ENCODE measurements at places on chromosomes 7 and 10.
A peak's percentile ranks its signal among the peaks of the same experiment; 100 is the strongest.

- DNase-seq: no peak
These were observed 50.7 kb upstream of the AMPH start for GRCh38 chr7:38681882-38682281.

DNA sequence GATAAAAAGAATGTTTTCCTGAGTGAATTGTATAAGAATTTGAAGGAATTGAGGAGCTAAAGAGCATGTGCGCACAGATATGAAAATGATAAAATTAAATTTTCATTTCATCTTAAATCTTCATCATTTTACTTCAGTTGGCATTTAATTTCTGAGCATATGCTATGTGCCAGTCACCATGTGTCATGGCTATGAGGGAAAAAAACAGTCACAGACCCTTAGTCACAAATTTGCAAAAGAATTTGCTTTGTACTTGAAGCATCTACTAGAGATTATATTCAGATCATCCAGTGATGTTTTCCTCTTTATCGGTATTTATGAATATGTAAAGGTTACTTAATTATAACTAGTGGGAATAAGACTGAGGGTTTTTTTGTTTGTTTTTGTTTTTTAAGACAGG is 29.8 kb downstream of the VCL start:
- no peak for DNase-seq

- DNase-seq: no peak
These were observed 57.0 kb upstream of the EFCAB10 start for GRCh38 chr7:105638334-105638733.

GRCh38 chr7:51021906-51022570 is 239.3 kb upstream of the GRB10 start:
- no peak for DNase-seq

DNA sequence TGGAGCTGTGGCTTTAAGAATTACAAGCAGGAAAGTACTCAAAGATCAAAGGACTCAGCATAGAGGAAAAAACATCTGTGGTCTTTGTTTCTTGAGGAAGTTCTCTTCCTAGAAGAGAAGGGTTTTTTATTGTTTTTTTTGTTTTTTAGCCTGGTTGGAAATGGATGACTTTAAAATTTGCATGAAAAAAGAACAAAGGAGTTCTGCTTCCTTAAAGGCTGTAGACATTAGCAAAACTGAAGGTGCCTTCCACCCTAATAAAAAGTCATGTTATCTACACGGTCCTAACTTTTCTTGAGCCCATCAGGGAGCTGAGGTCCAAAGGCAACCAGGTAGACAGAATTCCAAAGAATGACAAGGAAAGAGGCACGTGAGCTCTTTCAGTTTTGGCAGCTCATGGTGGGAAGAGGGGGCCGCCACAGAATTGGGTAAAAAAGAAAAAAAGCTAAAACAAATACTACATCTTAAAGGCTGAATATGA is 356.6 kb downstream of the SH2D4B start:
- no peak for DNase-seq

DNA sequence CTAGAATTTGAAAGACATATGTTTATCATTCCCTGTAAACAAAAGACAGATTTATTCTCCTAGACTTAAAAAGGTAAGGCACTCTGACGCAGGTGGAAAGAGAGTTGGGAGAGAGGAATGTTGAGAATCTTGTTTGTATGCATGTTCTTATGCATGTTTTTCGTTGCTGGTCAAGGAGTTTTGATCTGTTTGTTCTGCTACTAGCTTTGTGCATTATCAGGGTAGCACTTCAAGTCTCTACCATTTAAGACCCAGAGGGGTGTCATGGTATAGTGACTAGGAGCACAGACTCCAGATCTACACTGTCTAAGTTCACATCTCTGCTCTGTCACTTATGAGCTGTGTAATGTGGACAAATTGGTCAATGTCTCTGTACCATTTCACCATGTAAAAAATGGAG is 200.2 kb upstream of the FZD1 start:
- no peak for DNase-seq

GRCh38 chr10:100025576-100025975 is 15.8 kb upstream of the DNMBP start:
- DNase-seq: no peak

DNA sequence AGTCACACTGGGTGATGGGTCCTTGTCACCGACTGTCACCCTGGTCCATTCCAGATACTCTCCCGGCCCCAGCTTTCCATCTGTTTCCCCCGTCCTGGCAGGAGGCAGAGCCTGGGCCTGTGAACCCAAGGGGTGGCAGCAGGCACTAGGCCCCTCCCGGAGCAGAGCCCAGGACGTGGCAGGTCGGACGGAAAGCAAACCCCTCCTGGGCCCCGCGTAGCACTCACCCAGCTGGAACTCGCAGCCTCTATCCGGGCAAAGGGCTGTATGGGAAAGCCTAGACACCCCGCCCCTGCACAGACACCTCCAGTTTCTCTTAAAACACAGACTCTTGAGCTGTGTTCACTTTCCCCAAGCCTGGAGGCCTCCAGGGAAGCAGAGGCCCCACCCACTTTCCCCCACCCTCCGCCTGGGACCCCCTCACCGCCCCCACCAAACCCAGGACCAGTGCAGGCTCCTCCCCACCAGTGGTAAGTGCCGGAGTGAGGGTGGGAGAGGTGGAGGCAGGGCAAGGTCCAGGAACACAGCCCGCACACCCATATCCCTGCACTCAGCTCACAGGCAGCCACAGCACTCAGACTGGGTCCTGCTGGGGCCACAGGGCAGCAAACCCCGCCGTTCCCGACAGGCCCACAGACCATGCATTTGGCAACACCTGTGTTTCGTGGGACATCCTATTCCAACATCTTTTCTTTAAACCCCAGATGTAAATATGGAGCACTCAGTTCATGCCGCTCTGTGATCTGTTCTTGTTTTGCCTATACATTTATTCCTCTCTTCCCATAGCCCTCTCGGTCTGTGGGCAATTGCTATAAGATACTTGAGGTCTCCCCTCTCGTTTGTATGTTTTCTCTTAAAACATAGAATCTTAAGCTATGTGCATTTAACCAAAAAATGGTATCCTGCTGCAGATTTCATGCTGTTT is 98.2 kb upstream of the PDGFA start:
- no peak for DNase-seq

DNA sequence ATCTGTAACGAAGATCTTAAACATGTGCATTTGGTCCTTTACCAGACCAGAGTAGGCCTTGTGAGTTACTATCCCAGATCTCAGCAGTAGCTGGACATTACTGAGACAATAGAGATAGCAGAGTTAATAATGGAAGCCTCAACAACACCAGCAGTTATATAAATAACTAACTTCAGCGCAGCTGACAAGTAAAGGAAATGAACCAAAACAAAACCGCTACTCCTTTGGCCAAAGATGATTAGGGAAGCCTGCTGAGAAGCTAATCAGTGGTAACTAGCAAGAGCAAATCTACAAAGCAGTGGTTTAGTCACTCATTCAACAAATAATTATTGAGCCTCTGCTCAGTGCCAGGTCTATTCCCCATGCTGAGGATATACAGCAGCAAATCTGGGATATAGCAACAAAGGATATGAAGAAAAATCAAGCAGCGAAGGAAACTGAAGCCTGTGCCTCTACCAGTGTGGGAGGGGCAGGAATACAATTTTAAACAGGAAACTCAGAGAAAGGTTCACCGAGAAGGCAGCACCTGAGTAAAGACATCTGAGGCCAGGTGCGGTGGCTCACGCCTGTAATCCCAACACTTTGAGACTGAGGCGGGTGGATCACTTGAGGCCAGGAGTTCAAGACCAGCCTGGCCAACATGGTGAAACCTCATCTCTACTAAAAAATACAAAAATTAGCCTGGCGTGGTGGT is 103.6 kb downstream of the ELMO1 start:
- no peak for DNase-seq

DNA sequence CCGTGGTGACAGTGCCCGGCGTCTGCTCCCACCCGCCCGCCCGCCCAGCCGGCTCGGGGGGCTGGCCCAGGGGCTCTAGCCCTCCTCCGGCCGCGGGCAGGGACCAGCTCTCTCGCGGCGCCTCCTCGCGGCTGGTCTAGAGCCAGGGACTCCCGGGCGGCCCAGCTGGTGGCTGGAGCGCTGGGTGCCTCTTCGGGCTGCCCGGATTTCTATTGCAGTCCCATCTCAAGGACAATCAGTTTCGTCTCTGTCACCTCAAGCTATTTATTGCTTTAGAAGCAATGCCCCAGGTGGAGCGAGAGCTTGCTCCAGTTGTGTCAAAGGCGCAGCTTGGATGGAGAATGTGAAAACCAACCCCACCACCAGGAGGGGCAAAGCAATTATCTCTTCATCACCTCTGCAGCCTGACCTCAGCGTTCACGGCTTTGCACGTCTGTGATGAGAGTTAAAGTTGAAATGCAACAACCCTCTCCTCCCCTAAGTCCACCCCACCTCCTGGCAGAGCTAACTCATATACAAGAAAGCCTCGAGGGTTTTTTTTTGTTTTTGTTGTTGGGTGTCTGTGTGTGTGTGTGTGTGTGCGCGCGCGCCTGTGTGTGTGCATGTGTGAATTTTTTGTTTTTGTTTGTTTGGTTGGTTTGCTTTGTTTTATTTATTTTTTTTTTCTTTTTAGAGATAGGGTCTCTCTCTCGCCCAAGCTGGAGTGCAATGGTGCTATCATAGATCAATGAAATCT is at the start of gene ITGA8:
TSS of gene ITGA8 (minus strand) at position 24 of the 736 bp plus-strand sequence. CDS start 151 bp downstream, outside the sequence.
- DNase-seq: no peak

DNA sequence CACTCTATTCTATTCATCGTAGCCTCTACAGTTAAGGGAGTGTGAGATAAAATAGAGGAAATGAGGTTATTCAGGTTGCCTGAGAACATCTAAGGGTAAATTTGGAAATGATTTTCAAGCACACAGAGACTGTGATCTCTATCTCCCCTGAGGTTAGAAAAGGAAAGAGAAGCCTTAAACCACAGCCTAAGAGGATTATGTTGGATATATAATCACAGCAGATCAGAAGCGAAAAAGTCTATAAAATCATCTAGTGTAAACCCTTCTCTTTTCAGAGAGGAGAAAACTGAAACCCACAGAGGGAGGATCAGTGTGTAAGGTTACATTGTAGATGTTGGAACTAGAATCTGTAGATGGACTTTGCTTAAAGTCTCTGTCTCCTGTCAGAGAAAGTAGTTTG is 90.6 kb upstream of the SEMA3E start:
- no peak for DNase-seq

DNA sequence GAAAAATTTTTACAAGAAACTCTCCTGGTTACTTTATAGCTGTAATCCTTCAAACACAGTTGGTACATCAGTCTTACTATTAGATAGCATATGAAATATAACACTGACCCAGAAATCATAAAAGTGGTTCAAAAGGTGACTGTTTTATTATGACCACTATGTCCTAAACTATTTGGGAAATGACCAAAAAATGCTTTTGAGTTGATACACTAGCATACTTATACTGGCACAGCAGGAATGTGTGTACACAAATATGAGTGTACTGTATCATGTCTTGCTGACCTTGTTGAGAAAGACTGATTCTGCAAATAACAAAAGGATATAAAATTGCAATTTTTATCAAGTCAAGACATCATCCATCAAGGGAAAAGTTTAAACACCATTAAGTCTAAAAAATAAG is 24.3 kb downstream of the CSTF2T start:
- DNase-seq: no peak

DNA sequence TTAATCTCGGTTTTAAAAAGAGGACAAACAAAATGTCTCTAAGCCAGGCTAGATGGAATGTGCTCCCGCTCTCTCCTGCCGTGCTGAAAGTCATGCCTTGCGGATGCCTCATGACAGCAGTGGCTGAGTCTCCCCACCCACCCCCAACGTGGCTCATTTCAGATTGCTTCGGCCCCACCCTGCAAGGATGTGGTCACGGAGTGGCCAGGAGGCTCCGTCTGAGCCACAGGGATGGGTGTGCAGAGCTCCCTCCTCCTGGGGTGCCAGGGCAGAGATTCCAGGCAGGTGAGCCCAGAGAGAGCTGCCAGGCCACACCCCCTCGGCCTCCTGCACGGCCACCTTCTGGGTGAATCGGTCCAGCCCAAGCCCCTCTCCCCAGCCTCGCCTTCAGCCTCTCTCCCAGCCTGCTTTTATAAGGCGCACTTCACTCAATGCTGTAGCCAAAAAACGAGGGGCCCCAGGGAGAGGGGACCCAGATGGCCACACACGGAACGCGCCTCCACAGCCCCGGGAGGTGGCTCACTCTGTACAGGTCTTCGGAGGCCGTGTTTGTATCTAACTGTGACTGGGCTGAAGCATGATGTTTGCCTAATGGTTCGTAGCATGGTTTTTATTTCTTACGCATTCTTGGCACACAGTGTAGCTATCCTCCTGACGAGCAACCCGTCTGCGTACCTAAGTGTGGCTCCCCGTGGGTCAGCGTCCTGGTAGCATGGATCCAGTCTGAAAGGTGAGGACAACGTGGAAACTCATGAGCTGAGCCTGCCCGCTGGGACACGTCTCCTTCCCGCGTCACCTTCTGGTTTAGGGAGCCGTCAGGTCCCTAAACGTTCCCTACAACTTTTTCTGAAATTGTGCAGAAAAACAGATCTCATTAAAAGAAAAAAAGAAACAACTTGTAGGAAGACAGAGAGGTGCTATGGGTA is 413.8 kb upstream of the FOXK1 start:
- DNase-seq: no peak

DNA sequence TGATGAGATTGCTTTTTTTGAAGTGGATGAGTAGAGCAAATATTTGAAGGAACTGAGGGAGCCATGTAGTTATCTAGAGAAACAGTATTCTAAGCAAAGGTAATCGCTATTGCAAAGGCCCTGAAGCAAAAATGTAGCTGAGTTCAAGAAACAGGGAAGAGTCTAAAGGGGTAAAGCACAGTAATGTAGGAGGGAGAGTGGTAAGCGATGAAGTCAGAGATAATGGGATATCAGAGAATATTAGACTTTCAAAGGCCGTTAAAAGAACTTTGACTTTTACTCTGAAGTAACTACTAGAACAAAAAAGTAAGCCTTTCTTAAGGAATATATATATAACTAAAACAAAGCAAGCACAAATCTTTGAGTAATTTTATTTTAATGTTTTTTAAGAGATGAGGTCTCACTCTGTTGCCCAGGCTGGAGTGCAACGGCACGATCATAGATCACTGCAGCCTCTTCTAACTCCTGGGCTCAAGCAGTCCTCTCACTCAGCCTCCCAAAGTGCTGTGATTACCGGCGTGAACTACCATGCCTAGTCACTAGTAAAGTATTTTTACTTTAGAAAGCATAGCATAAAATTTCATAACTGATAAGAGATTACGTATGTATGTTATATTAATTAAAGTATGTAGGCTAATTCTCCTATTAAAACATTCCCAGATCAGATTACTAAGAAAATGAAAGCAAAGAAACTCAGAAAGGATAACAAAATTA is 61.7 kb upstream of the OIT3 start:
- no peak for DNase-seq

- DNase-seq: peak; percentile 73
These were observed at the start of gene COA1 for GRCh38 chr7:43729214-43729923. Gene COA1, minus strand, starts transcription at chr7:43729523. Its CDS starts 80,909 bp downstream, at chr7:43648614.

DNA sequence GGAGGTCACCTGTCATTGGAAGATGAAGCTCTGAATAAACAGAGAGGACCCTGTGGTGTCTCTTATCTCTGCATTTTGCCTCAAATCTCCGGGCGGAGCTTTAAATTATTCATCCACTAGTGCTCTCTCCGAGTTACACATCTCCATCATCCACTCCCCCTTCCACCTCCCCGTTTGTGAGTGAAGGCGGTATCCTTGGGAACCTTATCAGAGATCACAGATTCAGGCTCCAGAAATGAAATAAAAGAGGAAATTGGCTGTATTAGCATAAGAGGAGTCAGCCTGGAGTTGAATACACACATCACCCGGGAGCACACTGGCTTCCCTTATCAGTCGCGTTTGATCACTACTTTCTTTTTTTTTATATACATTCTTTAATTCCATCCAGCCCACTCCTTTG is 1184.8 kb downstream of the GATA3 start:
- DNase-seq: no peak

Measured in stimulated activated CD4-positive, alpha-beta T cell treated with anti-CD3 and anti-CD28 coated beads, Interleukin-1b, Interleukin-23, amount 100 ng/mL, for 24 hours (primary cell).